ENCODE measurements at places on chromosomes 3 and 15. TPM values are rescaled to one million over a fixed set of nuclear protein-coding genes. Genes with fewer than 3 reads are reported as not detected.
A peak's percentile ranks its signal among the peaks of the same experiment; 100 is the strongest.

GRCh38 chr3:114218006-114218405 is 19.4 kb downstream of the ZNF80 start:
- no peak overlapping the region for H3K4me3 ChIP-seq
- peaks cover 2% of the 10 kb centered on the region for H3K27me3 ChIP-seq
- no peaks in the 10 kb centered on the region for H3K36me3 ChIP-seq
- H3K27ac ChIP-seq, result no peak overlapping the region
- DNase-seq, result no peak
- H3K4me1 ChIP-seq, result peaks cover 5% of the 10 kb centered on the region

DNA sequence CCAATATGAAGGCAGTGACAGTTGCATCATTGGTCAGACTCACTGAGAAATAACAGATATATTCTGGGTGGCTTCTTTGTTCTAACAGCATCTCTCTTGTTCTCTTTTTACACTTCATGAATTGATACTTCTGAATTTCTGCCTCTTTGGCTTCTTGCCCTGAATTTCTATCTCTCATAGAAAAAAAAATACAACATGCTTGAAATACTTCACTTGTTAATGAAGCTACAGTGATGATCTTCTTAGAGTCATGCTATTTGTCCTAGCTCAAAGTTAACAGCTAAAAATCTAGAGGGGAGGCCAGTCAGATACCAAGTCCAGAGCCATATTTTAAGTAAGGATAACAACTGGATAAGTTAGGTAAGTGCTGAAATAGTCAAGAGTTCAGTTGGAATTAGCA is 597.2 kb upstream of the AGTR1 start:
- no peak overlapping the region for H3K27ac ChIP-seq
- H3K4me3 ChIP-seq, result no peak overlapping the region
- 0 out of 2 replicates have a peak, but pooled peaks cover 2% of the 10 kb centered on the region for H3K4me1 ChIP-seq
- H3K27me3 ChIP-seq, result no peaks in the 10 kb centered on the region
- DNase-seq, result no peak

- DNase-seq, result no peak
- H3K27ac ChIP-seq, result no peak overlapping the region
- no peaks in the 10 kb centered on the region for H3K36me3 ChIP-seq
These were observed 236.9 kb upstream of the TRIM42 start for GRCh38 chr3:140441006-140441405.

- DNase-seq, result no peak
- H3K36me3 ChIP-seq, result no peaks in the 10 kb centered on the region
- no peak overlapping the region for H3K27ac ChIP-seq
- H3K27me3 ChIP-seq, result no peaks in the 10 kb centered on the region
These were observed 105.4 kb downstream of the PTPRG start for GRCh38 chr3:61666615-61667330.

- H3K4me1 ChIP-seq, result no peaks in the 10 kb centered on the region
- H3K36me3 ChIP-seq, result no peaks in the 10 kb centered on the region
- no peaks in the 10 kb centered on the region for H3K27me3 ChIP-seq
- H3K27ac ChIP-seq, result no peak overlapping the region
- DNase-seq, result no peak
These were observed 204.9 kb downstream of the TNIK start for GRCh38 chr3:171255236-171255806.

DNA sequence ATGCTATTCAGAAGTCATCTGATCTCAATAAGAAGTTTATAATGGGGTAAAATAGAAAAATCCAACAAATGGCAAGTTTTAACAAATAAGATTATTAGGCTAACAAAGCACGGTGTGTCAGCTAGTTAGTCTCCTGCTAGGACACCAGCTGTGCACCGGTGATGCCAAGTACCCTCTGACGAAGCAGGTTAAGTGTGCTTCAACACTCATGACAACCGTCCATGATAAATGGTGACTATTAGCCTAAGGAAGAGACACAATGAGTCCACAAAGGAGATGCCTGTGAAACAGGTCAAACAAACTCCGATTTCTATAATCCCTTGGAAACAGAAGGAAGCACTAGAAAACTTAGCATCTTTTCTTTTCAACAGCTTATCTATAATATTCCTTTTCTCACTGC is 36.5 kb downstream of the ATP13A3 start:
- H3K36me3 ChIP-seq, result peaks cover 2% of the 10 kb centered on the region
- H3K27ac ChIP-seq, result no peak overlapping the region
- no peak overlapping the region for H3K4me3 ChIP-seq
- no peaks in the 10 kb centered on the region for H3K4me1 ChIP-seq

- DNase-seq, result no peak
- H3K4me3 ChIP-seq, result peak within 1 kb of the TSS; percentile 66
- H3K27me3 ChIP-seq, result peaks cover 18% of the 10 kb centered on the region
- no peak within 1 kb of the TSS for H3K27ac ChIP-seq
These were observed at the start of gene TMOD2 for GRCh38 chr15:51750792-51751696. Gene TMOD2, plus strand, starts transcription at chr15:51751597. Its CDS starts 14,845 bp downstream, at chr15:51766442.

- no peak overlapping the region for H3K4me3 ChIP-seq
- no peak overlapping the region for H3K27ac ChIP-seq
- H3K36me3 ChIP-seq, result no peaks in the 10 kb centered on the region
- H3K27me3 ChIP-seq, result no peaks in the 10 kb centered on the region
- DNase-seq, result no peak
- no peaks in the 10 kb centered on the region for H3K4me1 ChIP-seq
These were observed 38.7 kb downstream of the RTP4 start for GRCh38 chr3:187406927-187407326.

GRCh38 chr3:16817197-16817596 is 67.6 kb upstream of the PLCL2 start:
- no peak for DNase-seq
- H3K27ac ChIP-seq, result no peak overlapping the region
- no peaks in the 10 kb centered on the region for H3K27me3 ChIP-seq
- H3K4me3 ChIP-seq, result no peak overlapping the region

- H3K27ac ChIP-seq, result no peak overlapping the region
- H3K4me1 ChIP-seq, result 0 out of 2 replicates have a peak, but pooled peaks cover 3% of the 10 kb centered on the region
- no peak overlapping the region for H3K4me3 ChIP-seq
- DNase-seq, result peak; percentile 54
- H3K36me3 ChIP-seq, result peaks cover 3% of the 10 kb centered on the region
These were observed 97.2 kb upstream of the LRRFIP2 start for GRCh38 chr3:37271611-37272010.

DNA sequence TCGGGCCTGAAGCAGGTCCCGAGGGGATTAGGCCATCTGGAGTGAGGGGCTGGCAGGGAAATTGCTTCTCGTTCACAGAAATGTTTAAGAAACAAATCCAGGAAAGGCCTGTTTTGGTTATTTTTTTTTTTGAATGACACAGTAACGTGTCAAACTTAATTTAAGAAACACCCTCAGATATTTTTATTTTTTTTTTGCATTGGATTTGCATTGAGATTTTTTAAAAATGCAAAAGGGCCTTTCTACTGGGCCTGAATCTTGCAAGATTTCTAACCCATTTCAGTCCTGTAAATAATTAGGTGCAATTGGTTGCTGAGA is 25.0 kb upstream of the KLF13 start:
- DNase-seq, result no peak
- H3K4me3 ChIP-seq, result no peak overlapping the region
- H3K27ac ChIP-seq, result no peak overlapping the region
- H3K27me3 ChIP-seq, result 0 out of 2 replicates have a peak, but pooled peaks cover 2% of the 10 kb centered on the region
- no peaks in the 10 kb centered on the region for H3K36me3 ChIP-seq
- H3K4me1 ChIP-seq, result peaks cover 47% of the 10 kb centered on the region

DNA sequence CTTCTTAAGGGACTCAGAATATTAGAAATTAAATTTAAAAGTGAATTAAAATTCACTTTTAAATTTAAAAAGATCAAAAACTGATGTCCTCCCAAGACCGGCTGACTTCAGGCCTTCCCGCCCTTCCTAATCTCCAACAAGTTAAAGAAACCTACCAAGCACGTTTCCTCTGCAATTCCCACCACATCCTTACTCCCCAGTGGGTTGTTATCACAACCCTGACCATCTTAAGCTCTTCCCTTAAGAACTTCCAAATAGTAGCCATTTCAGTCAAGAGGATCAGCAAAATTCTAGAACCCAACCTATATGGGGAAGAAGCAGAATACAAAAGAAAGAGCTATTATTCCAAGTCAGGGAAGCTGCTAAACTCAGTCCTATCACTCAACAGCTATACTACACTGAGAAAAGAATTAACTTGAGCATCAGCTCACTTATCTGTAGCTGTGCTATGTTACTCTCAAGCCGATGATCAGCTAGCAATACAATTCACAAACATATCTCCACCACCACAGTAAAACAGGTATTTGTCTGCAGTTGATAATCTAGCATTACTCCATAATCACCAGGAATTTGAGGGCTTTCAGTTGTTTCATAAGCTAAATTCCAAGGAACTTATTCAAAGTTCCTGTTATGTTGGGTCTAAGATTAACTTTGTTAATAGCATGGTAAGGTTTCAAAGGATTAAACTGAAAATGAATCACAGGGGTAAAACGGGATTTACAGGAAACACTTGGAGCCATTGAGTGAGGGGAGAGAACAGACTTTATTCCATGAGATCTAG is 14.3 kb downstream of the ABCC5 start:
- no peak for DNase-seq
- no peaks in the 10 kb centered on the region for H3K27me3 ChIP-seq
- no peaks in the 10 kb centered on the region for H3K36me3 ChIP-seq
- no peak overlapping the region for H3K27ac ChIP-seq
- no peak overlapping the region for H3K4me3 ChIP-seq

DNA sequence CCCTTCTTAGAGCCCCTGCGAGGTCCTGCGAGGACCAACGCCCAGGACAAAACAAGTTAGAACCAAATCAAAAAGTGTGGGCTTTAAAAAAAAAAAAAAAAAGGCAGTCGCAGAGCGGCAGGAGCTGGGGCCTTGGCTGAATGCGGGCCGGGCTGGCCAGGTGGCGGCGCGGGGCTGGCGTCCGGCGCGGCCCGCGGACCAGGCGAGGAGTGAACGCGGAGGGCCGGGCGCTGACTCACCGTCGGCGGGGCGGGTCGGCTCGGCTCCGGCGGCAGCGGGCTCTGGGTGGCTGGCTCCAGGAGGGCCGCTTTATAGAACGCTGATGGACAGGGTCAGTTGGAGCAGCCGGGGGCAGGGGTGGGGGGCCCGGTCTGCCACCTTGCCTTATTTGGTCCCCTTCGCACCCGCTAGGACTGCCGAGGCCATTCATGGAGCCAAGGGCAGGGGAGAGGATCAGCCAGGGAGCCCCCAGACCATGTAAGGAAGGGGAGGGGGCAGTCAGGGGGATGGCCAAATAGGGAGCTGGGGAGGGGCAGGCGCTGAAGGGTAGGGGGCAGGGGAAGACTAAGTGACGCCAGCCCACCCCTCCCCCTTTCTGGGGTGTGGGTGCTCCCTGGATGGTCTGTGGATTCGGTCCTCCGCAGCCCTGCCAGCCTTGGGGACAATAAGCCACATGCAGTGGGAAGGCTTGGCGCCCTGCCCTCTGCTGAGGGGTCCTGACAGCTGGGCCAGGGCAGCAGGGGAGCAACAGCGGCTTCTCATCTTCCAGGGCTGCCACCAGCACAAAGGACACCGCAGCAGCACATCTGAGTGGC is at the start of gene ACTC1:
Gene ACTC1 (minus strand): TSS at position 283 of the 815 bp plus-strand sequence. CDS start 741 bp downstream, outside the sequence.
- H3K27me3 ChIP-seq, result peaks cover 28% of the 10 kb centered on the region
- peak; percentile 47 for DNase-seq
- H3K27ac ChIP-seq, result no peak within 1 kb of the TSS
- H3K4me1 ChIP-seq, result peaks cover 8% of the 10 kb centered on the region

DNA sequence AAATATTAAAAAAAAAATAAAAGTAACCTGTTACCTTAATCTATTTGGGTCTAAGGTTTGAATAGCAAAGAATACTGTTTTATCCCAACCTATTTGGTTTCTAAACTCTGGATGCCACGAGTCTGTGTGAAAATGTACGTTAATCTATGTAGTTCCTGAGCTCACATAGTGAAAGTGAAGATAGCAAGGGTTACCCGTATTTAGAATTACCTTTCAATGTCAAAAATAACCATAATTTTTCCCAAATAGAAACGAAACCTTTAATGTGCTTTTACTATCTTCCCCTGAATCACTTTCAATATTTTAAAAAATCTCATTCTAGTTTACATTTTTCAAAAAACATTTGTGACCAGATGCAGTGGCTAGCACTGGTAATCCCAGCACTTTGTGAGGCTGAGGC is 5.8 kb upstream of the USP50 start:
- no peak for DNase-seq
- H3K36me3 ChIP-seq, result no peaks in the 10 kb centered on the region
- H3K27me3 ChIP-seq, result no peaks in the 10 kb centered on the region
- H3K4me1 ChIP-seq, result no peaks in the 10 kb centered on the region
- H3K27ac ChIP-seq, result no peak overlapping the region
- H3K4me3 ChIP-seq, result no peak overlapping the region

DNA sequence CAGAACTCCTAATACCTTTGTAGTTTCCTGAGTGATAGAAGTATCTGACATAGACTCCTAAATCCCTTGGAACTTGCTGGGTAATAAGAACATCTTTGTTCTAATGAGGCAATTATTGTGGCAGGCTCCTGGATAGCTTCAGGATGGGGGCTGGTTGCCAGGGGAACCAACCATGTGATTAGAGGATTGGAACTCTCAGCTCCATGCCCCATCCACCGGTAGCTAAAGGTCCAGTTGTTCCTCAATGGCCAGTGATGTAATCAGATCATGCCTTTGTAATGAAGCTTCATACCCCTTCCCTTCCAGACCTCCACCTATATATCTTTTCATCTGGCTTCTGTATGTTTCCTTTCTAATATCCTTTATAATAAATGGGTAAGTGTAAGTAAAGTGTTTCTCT is 221.2 kb upstream of the ALCAM start:
- no peak overlapping the region for H3K4me3 ChIP-seq
- H3K27me3 ChIP-seq, result no peaks in the 10 kb centered on the region
- H3K27ac ChIP-seq, result no peak overlapping the region
- H3K36me3 ChIP-seq, result no peaks in the 10 kb centered on the region

GRCh38 chr15:72281713-72282112 is 9.4 kb upstream of the PARP6 start:
- no peaks in the 10 kb centered on the region for H3K36me3 ChIP-seq
- no peak overlapping the region for H3K27ac ChIP-seq
- no peak for DNase-seq
- H3K4me1 ChIP-seq, result no peaks in the 10 kb centered on the region

GRCh38 chr3:63279005-63279841 is 1.1 kb downstream of the SYNPR start:
- no peaks in the 10 kb centered on the region for H3K36me3 ChIP-seq
- H3K4me3 ChIP-seq, result peak overlapping the region; percentile 72
- no peak overlapping the region for H3K27ac ChIP-seq
- peaks cover 3% of the 10 kb centered on the region for H3K4me1 ChIP-seq

DUOXA2 gene
- total RNA-seq, result not detected

CDCP1 gene
- total RNA-seq, result 23.3 TPM

ZNF662 gene
- not detected for total RNA-seq

CIB2 gene
- 46.8 TPM for total RNA-seq

TMEM40 gene
- not detected for total RNA-seq

CTXN2 gene
- total RNA-seq, result not detected

Measured in H1 (cell line).